Occipital lobe (tissue), 3 donors: ENCODE measurements at places on chromosomes 3 and 15. TPM values are rescaled to one million over a fixed set of nuclear protein-coding genes. Genes with fewer than 3 reads are reported as not detected.

DNA sequence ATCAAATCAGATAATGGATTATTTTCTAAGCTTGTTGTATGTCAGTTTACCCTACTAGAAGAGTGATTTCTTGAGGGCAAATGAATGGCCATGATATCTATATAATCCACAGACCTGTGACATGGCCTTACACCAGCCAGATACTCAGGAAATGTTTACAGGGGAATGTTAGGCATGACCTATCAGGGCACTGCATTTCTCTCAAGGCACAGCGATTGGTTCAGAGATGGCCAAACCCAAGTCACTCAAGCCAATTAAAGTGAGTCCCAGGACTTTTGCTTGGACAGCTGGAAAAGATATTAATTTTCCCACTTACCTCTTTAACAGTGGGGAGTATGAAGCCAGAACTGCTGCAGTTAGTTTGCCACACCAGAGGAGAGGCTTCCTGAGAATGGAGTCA, 28.7 kb upstream of the GATA2 start:
- no peak for DNase-seq

DNA sequence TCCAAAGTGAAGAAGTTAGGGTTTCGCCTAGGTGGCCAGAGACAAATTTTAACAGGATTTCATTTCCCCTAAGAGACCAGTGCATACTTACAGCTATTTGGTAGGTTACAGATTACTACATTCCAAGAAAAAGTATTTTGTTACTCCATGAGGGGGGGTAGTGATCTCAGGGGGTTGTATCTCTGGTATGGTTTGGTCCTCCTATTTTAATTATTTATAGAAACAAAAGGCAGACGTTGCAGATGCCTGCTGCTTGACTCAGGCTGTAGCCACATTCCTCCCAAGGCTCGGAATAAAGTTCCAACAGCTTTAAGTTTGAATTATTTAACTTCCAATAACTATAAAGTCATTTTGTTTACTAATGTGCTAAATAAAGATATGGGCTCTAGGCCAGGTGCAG, 1.3 kb upstream of the TRIM59 start:
- no peak for DNase-seq

DNA sequence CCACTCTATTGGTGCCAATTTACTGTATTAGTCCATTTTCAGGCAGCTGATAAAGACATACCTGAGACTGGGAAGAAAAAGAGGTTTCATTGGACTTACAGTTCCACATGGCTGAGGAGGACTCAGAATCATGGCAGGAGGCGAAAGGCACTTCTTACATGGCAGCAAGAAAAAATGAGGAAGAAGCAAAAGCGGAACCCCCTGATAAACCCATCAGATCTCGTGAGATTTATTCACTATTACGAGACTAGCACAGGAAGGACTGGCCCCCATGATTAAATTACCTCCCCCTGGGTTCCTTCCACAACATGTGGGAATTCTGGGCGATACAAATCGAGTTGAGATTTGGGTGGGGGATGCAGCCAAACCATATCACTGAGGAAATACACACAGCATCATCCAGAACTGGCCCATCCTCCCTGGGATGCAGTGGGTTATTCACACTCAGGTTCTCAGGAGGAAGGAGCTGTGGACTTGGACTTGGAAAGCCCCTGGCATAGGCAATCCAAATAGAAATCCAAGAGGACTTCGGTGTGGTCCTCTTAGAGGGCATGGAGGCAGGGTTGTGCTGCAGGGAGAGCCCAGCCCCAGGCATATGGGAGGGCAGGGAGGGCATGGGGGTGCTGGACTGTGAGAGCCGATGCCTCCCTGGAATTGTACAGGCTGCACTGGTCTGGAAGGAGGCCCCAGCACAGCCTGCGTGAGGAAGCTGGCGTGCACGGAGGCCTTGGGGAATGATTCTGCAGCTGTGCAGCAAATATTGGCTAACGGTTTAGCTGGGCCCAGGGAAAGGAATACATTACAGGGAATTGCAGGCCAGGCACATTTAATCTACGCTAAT, 62.9 kb downstream of the EFCAB12 start:
- no peak for DNase-seq

The FMN1 gene
- 3.9 TPM for total RNA-seq

GRCh38 chr3:19147905-19148767, at the start of gene KCNH8:
Gene KCNH8 (plus strand): TSS chr3:19148510. CDS start chr3:19148720, 210 bp downstream.
- peak; percentile 52 for DNase-seq

The WNT5A gene
- 6.6 TPM for total RNA-seq

GRCh38 chr3:180072786-180073185, 36.0 kb upstream of the PEX5L start:
- no peak for DNase-seq

DNA sequence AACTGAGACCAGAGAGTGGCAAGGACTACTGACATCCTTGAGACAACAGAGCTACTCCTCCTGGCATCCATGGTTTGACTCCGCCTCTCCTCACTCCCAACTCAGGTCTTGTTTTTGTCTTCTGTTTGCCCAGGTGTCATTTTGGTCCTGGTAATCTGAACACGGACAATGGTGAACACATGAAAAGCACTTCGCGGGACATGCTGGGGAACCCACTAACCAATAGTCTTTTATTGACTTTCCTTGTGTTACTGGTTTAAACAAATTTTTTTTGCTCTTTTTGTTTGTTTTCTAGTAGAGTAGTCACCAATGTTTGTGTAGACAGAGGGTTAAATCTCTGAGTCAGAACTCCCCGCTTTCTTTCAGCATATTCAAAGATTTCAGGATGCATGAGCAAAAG, 38.4 kb downstream of the LARP6 start:
- no peak for DNase-seq

The C3orf52 gene
- total RNA-seq: 0.31 TPM

DNA sequence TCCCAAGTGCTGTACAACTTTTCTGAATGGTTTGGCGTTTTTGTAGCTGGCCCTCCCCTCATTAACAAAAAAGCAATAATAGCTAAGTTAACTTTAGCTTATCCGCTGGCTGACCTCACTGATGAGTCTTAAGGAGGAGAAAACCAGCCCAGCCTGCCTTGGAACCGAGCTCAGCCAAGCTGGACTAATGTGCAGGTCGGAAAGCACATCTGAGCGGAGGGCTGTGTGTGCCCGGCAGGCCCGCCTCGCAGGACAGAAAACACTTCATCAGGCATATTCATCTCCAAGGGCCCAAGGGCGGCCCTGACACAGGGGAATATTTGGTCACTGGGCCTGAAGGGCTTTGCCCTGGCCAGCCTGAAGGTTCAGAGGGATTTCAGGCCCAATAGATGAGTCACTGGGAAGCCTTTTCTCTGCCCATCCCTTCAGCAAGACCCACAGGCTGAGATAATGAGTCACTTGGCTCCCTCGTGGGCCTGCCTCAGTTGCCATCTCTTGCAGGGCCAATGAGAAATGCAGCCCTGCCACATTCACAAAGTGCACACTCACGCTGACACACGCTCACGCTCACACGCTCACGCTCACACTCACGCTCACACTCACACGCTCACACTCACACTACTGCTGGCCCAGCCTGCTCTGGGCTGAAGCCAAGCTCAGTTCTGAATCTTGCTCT, 75.1 kb downstream of the SLC12A8 start:
- DNase-seq: no peak

DNA sequence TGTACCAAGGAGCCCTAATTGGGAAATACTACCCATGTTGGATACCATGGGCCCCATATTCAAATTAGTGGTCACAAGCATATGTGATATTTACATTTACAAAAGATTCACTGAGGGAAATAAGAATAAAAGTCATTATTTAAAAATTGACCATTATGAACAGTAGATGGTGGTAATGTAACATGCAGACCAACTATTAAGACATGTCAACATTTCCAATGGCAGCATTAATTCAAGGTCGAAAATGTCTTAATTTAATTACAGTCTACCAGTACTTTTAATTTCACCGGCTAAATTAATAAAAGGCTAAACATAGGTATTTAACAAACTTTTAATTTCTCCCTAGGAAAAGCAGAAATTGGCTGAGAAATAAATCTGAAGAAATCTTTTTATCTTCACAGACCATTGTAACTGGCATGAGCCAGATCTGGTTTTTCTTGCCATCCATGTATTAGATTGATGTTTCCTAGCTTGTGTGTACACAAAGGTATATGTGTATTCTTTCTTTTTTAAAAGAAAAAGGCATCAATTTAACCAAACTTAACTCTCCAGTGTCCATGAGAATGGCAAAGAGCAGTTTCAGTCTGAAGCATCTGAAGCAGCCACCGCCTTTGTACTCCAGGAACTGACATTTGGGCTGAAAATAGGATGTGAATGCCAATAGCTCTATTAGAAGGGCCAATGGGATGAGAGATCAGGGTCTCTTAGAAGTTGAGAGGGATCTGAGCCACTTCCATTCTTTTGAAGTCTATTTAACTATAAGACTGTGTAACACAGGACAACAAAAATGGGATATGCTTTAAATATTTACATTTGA, 26.6 kb downstream of the NEK11 start:
- no peak for DNase-seq

The GNAT1 gene
- not detected for total RNA-seq

GRCh38 chr3:67654099-67654843, at the start of gene SUCLG2:
Gene SUCLG2 (minus strand): TSS chr3:67654612. CDS start chr3:67654586, 26 bp downstream.
- peak; percentile 55 for DNase-seq

The CLDN11 gene
- 12.3 TPM for total RNA-seq

GRCh38 chr3:194205675-194206133, 69.8 kb downstream of the HES1 start:
- no peak for DNase-seq

DNA sequence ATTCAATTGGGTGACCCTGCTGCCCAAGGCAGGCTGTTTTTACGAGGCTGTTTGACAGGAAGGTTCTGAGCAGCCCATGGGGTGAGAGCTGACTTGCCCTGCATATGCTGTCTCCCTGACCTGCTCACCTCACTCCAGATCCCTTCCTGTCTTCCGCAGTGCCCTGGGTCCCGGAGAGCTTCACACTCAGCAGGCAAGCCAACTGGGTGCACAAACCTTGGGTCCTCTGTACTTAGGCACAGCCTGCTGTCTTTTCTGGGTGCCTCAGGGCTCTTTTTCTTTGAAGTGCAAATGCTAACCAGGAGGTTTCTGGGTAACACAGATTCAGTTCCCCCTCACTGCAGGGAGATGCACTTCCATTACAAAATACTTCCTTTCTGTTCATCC, 32.8 kb downstream of the ZXDC start:
- DNase-seq: no peak

DNA sequence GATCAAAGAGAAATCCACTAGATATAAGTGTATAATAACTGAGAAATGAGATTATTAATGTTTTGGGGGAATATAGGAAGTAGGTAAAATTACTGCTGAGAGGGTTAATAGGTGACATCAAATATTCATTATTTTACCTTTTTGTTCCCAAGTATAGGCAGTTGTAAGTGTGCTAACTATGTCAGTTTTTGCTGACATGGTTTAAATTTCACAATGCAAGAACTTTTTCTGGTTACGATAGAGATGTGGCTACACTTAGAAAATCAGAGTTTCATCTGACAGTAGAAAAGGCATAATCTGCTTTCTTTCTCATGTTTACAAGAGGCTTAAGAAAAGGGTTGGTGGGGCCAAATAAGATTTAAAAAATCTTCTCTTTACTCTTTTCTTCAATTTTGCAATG, 235.0 kb upstream of the DPPA4 start:
- DNase-seq: no peak

The PRR20G gene
- not detected for total RNA-seq

DNA sequence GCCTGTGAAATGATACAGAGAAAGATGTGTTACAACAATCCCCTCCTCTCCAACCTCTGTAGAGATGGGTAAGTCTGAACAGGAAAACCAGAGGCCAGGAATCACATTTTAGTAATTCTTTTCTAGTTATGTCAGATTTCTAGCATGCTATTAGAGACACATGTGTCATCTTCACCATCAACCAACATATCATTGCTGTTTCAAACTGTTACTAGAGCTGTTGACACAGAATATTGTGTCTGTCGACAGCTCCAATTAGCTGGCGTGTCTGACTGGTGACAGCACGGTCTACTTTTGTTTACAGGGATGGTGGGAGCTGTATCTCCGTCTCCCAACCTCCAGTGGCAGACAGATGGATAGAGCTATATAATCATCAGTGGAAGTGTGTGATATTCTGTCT, 393.2 kb downstream of the SOX2 start:
- DNase-seq: no peak

The OXSM gene
- total RNA-seq: 9.0 TPM

GRCh38 chr15:57385923-57386390, 9.7 kb downstream of the CGNL1 start:
- no peak for DNase-seq

GRCh38 chr3:77244981-77245380, 205.1 kb downstream of the ROBO2 start:
- DNase-seq: no peak

The CCR9 gene
- total RNA-seq: 0.16 TPM

The FAM219B gene
- total RNA-seq: 64.6 TPM

DNA sequence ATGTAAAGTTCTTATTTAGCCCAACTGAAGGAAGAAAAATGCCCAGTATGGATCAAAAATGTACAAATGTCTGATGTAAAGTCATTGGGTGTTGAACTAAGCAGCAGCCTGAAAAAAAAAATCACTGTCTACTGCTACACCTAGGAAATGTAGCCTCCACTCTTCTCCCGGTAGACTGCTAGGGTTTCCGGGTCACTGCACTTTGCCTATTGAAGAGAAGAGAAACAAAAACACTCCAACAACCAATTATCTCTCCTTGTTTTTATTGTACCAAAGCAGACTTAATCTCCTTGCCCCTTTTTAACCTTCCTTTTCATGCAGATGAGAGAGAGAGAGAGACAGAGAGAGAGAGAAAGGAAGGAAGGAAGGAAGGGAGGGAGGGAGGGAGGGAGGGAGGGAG, 140.2 kb upstream of the SETMAR start:
- no peak for DNase-seq

The FETUB gene
- not detected for total RNA-seq

GRCh38 chr3:150376001-150376848, 31.9 kb upstream of the TSC22D2 start:
- no peak for DNase-seq

The NEO1 gene
- total RNA-seq: 219 TPM

DNA sequence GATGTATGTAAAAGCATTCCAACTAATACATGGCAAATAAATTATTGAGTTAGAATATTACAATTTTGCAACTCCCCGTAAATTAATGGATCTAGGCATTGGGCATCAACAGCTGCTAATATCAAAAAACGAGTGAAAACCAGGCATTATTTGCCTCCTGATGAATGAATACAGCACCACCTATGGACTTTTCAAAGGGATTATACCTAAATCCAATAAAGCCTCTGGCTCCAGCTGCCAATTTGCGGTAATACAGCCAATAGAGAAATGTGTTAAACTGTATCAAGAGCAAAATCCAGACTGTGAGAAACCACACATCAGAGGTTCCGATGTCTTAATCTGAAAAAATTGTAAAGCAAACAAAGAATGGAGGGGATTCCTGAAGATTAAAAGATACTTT, 16.3 kb upstream of the A4GNT start:
- DNase-seq: no peak
